Stimulated activated CD8-positive, alpha-beta memory T cell treated with anti-CD3 and anti-CD28 coated beads, Interleukin-4, amount 100 ng/mL, for 48 hours (primary cell): ENCODE measurements at places on chromosomes 1 and 21.
A peak's percentile ranks its signal among the peaks of the same experiment; 100 is the strongest.

- DNase-seq = no peak
These were observed 26.7 kb upstream of the MTMR11 start for GRCh38 chr1:149963358-149963757.

GRCh38 chr1:204523605-204524215, 7.5 kb downstream of the MDM4 start:
- no peak for DNase-seq

DNA sequence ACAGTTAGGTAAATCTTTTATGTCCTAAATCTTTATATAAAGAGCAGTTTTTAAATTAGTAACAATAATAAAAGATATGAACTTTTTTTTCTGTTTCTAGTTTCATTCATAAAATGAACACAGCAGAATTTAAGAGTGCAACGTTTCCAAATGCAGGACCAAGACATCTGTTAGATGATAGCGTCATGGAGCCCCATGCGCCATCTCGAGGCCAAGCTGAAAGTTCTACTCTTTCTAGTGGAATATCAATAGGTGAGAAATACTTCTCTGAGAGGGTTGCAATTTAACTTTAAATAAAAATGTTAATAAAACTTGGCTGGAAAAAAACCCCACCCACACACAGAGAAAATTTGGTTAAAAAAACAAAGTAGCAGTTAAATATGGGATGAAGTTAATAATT, 15.0 kb upstream of the ANGPTL1 start:
- DNase-seq = no peak

GRCh38 chr1:47998396-47998990, 1.3 kb upstream of the TRABD2B start:
- DNase-seq = no peak

- DNase-seq = peak; percentile 11
These were observed 12.6 kb downstream of the COL6A1 start for GRCh38 chr21:45994086-45994661.

GRCh38 chr21:44940116-44940631, 345 bp downstream of the SLX9 start:
- no peak for DNase-seq

DNA sequence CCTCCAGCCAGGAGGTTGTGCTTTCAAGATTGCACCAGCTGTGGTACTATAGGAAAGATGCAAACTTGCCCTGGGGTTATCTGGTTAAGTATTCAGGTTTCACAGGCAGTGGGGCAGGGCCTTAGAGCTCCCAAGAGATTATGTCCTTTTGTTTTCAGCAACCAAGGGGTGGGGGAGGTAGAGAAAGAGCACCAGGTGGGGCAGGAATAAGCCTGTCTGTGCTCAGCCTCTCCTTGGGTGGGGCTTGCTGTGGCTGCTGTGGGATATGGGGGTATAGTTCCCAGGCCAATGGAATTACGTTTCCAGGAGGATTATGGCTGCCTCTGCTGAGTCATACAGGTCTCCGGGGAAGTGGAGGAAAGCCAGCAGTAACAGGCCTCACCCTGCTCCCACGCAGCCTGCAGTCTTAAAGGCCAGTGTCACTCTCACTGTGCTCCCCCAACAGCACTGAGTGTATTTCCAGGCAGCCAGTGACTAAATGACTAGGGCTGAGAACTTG, 508.6 kb downstream of the RWDD3 start:
- DNase-seq = no peak

- no peak for DNase-seq
These were observed 3.1 kb upstream of the SPRR3 start for GRCh38 chr1:152998476-152998875.

- no peak for DNase-seq
These were observed 208.1 kb downstream of the TGFB2 start for GRCh38 chr1:218553197-218553596.

- DNase-seq = peak; percentile 86
These were observed 272.7 kb downstream of the FOXD2 start for GRCh38 chr1:47710329-47711071.

GRCh38 chr1:11944358-11944931, 9.9 kb downstream of the PLOD1 start:
- no peak for DNase-seq

DNA sequence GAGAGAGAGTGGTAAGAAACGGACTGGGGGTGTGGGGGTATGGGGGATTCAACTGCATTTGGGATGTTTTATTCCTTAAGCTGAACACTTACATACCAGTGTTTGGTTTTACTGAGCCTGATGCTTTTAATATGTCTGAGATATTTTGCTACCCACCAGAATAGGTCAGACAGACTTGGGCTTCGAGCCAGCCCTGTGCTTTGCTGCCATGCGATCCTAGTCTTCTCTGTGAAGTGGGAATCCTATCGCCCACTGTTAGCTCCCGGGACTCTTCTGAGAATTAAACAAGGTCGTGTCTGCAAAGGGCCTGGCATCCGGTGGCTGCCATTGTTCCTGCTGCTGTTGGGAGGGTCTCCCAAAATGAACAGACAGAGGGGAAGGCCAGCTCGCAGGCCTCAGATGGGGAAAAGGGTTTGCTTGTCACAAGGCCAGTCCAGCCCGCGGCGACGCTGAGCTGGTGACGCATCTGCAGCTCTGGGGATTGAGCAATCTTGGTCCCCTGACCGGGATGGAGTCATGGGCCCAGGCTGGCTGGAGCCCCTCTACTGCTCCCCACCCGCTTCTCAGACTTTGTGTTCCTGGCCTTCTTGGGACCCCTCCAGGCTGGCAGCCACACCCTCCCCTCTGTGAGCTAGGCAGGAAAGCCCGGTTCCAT, 26.9 kb upstream of the ECE1 start:
- DNase-seq = no peak

DNA sequence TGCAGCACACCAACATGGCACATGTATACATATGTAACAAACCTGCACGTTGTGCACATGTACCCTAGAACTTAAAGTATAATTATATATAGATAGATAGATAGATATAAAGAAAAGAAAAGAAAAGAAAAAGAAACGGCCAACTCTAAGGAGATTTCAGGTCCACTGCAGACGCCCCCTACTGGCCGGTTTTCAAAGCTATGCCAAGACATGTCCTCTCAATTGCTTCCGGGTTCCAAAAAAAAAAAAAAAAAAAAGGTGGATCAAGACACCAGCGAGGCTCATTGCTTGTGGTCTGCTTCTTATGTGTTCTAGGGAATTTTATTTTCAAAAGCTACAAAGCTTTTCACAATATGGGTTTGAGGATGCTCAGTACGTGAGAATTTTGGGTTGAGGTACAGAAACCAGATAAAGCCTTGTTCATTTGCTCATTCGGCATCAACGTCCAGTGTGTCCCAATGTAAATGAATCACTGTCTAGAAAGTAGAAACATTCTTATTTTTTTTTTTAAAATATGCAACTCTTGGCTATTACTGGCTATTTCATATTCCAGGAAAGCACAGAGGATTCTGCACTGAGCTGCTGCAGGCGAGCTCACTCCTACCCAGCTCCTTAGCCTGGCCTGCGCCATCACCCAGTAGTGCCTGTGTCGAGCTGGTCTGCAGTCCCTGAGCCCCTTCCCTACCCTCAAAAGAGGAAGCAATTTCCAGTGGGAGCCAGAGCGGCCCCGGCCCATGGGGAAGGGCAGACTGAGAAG, 643.0 kb downstream of the KIF26B start:
- peak; percentile 45 for DNase-seq

DNA sequence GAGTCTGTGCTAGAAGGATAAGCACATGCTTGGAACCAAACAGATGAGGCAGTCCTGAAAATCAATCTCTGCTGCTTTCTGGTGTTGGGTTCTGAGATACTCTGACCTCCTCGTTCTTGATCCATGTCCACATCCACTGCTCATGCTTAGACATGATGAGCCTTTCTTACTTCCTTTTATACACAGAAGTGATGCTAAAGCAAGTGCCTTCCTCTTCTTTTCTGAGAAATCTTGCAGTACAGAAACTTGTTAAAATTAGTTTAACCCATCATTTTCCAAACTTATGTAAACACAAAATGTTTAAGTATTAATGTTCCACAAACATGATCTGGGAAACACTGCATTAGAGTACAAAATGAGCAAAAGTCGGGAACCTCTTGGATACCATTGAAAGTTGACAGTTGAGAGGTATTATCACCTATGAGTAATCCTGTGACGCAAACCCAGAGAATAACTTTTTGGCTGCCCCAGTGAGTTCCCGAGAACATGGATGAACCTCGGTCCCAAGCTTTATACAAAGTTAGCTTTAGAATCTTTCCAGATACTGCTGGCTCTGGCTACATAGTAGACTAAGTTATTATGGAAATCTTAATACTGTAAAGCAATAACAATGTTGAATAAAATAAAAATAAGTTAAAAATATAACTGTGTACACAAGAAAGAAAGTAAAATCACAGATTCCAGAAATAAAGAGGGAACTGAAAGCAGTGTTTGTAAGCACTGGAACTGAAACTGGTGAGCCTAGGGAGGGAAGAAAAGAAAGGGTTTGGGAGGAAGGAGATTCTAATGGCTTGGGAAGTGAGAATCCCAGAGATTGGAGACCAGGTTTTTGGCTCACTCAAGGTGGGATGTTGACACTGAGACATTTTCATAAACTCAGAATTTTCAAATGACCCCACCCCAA, 429.3 kb upstream of the RUNX1 start:
- DNase-seq = no peak

DNA sequence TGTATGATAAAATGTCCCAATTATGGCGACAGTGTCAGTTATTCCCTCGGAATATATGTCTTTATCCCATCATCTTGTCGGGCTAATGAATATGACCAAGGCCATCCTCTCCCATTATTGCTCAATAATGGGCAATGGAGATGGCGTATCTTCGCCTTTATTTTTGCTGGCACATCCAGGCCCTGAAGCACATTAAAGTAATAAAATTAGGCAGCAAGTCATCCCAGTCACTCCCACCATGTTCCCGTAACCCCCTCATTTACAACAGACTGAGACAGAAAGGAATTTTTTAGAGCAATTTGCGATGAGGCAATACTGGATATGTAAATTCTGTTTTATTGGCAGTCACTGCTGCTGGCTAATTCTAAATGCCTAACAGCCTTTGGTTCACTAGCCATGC, 35.3 kb downstream of the CLIC6 start:
- no peak for DNase-seq

- peak; percentile 100 for DNase-seq
These were observed at the start of gene MRPL55 for GRCh38 chr1:228109073-228109961. Gene MRPL55 (minus strand): TSS chr1:228109299. CDS start chr1:228108260, 1,039 bp downstream.

GRCh38 chr1:21654209-21654608, 14.9 kb downstream of the RAP1GAP start:
- no peak for DNase-seq

DNA sequence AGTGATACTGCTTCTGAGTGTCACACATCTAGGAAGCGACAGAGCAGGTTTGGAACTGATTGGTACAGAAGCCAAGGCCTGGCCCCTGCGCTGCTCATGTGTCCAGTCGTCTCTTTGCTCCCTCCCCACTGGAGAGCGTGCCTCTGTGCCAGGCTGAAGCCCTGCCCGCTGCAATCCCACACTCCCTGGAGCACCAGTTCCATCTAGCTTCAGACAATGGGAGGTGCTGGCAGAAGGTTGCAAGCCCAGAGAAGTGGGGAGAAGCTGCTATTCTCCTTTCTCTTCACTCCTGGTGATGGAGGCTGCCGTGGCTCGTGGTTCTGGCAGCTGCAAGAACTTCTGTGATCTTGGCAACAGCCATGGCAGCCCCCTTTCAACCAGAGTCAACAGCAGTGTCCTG, 250.9 kb downstream of the MATN1 start:
- no peak for DNase-seq

DNA sequence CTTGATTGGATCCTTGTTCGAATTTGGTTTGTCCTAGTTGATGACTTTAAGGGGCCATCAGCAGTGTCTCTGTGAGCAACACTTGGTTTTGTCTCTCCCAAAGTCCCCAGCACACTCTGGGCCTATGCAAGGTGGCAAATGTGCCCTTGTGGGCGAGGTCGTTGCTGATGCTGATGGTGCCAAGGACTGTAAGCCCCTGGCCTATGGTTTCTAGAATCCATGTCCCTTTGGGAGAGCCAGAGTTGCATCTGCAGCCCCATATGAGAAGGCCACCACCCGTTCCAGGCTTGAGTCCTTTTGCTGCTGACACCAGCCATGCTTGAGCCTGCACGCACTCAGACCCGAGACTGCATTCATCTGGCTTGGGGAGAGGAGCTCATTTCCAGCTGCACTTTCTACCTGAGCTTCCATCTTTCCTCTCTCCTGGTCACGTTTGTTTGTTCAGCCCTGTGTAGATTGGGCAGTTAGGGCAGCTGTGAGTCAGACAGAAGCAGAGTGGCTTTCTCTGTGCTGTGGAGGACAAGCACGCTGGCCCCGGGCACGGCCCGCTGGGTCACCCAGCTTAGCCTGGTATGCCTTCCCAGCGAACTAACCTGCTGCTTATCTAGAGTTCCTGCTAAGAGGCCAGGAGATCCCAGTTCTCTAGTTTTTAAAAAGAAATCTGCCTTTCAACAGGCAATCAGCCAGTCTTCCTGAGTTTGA, 52.1 kb upstream of the CSF3R start:
- no peak for DNase-seq

- no peak for DNase-seq
These were observed 19.8 kb downstream of the PGLYRP3 start for GRCh38 chr1:153292740-153293479.

DNA sequence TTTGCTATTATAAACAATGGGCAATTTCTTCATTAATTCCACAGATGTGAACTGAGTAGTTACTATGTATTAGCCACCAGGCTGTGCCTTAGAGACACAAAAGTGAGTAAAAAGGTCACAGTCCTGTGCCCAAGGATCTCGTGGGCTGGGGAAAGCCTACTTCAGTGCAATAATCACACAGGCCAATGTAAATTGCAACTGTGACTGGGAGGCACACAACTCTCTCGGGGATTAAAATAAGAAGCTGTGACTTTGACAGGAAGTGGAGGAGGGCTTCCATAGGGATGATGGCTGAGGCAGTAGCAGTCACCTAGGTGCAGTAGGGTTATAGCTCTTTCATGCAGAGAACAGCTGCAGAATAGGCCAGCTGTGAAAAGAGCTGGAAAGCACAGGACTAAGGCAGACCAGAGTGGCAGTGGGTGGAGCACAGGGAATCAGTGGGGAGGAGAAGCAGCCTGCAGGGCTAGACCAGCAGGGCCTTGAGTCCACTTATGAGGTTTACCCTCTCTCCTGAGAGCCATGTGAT, 121.9 kb downstream of the MAB21L3 start:
- no peak for DNase-seq

- DNase-seq = no peak
These were observed 917.3 kb upstream of the B3GALT2 start for GRCh38 chr1:194103516-194104246.

- DNase-seq = no peak
These were observed 262.4 kb downstream of the ST6GALNAC3 start for GRCh38 chr1:76336931-76337371.

DNA sequence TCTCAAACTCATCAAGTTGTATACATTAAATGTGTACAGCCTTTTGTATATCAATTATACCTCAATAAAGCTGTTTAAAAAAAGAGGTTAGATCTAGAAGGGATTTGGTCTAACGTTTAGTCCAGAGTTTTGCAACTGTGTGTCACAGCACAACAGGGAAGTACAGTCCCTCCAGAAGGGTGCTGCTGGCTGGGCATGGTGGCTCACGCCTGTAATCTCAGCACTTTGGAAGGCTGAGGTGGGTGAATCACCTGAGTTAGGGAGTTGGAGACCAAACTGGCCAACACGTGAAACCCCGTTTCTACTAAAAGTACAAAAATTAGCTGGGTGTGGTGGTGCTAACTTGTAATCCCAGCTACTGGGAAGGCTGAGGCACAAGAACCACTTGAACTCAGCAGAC, 78.3 kb upstream of the HAO2 start:
- DNase-seq = no peak

- no peak for DNase-seq
These were observed 96.6 kb upstream of the TNR start for GRCh38 chr1:175839779-175840669.
